ENCODE measurements at places on chromosomes 2 and 18.

DNA sequence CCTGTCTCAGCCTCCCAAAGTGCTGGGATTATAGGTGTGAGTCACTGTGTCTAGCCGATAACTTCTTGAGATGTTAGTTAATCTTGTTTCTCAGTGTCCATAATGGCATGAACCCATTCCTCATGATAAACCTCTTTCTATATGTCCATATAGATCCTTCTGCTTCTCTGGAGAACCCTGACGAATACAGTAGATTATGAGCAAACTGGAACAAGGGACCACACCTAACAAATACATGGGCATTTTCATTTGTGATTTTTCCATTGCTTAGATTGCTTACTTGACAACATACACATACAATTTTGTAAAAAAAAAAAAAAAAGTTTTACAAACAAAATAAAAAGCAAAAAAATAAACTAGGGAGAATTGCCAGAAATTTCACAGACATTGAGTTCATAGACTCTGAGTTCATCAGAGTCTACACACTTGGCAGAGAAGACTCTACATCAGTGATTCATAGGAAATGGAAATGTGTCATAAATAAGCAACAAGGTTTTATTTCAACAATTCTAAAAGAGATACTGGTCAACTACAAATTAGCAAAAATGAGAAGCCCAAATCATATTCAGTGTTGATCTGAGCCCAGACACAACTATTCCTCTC is 96.7 kb downstream of the GALR1 start:
- DNase-seq: no peak

GRCh38 chr18:1357724-1358123 is 453.1 kb downstream of the ADCYAP1 start:
- DNase-seq: no peak

- DNase-seq: no peak
Observed at GRCh38 chr2:144431392-144431783, 88.5 kb downstream of the ZEB2 start.

DNA sequence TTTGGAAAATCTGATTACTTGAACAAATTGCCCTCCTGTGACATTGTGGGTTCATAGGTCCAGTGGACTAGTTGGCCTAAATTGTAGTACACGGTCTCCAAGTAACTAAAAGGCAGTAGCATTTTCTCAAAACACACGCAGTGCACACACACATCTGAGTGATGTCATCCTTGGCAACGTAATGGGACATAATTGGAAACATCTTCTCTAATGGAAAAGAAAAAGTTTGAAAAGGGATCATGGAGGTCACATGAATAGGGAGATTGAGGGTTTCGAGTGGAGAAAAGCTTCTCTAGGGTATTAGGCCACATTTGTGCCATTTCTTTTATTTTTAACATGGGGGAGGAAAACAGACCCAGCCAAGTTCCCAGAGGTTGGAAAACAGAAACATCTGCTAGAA is 93.3 kb downstream of the MAP4K4 start:
- DNase-seq: no peak

DNA sequence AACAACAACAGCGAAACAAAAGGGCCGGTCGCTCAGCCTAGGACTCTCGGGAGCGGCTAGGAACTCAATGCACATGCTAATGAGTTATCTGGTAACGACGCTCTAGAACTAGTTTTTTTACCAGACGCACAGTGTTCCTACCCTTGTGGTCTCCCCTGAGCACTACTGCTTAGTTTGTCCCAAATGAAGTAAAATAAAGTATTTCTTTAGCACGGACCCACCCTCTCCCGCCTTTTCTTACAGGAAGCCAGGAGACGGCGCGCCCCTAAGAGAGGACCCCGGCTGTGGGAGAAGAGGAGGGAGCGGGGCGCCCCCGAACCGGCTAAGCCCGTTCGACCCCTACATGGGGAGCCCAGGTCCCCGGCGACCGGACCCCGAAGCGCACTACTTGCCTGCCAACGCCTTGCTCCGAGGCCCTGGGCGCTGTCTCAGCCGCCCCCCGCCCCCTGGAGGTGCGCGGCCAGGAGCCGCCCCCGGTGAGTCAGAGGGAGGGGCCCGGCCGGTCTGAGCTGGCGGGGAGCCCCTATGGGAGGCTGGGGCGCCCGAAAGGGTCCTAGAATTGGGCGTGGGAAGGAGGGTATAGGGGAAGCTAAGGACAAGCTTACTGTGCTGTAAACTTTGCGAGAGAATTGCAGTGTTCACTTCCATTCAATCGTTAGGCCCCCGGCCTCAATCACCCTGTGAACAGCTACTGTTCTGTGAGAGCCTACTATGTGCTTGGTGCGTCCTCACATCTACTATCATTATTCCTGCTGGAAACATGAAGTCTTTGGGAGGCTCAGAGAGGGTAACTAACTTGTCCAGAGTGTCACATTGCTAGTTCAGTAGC is 3.6 kb upstream of the CAPG start:
- DNase-seq: peak; percentile 69

- DNase-seq: no peak
Observed at GRCh38 chr2:101277111-101277510, 24.4 kb downstream of the CNOT11 start.

- DNase-seq: no peak
Observed at GRCh38 chr2:207328944-207329386, 163.2 kb upstream of the KLF7 start.

GRCh38 chr18:79510046-79510685 is 114.4 kb downstream of the NFATC1 start:
- no peak for DNase-seq

DNA sequence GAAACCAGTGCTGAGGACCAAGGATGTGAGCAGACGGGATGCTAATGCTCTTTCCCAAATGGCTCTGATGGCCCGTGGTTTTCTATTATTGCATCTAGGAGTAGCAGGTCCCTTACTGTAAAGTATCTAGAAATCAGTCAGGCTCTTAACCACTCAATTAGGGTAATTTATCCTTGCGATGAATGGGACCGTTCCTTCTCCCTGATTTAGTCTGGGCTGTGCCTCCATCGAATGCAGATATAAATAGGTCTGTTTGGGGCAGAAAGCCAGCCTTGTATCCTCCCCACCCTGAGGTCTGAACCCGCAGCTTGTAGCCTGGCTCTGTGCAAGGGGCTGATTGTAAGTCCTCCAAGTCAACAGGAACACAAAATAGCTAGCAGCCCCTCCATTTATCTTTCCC is 9.5 kb upstream of the SMARCAL1 start:
- no peak for DNase-seq

DNA sequence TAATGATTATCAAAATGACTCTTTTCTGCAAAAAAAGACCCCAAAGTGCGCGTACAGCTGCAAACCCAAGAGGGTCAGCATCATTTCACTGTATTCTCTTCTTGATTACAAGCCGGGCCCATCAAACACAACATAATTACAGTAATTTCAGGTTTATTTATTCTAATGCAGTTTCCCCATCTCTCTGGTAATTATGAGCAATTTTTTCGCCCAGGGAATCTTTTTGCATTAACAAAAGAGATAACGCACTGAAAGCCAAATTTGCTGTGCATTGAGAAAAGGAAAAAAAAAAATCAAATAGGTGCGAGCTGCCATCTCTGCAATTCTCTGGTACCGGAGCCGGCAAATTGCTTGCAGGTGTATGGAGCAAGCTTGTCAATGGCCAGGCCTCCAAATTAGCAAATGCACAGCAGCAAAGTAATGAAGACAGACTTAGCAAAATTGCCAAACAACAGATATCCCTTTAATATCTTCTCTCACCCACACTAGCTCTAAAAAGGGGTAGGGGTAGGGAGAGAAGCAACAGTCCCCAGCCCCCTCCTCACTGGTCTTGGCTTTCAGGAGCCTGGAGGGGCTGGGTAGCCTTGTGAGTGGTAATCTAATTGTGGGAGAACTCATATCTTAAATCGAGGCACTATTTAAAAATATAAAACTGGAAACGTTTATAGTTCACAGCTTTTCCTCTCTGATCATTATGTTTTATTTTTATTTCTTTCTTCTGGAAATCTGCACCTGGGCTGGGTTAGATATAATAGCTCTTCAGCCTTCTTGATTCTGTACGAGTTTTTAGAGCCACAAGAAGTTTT is 6.7 kb downstream of the DLX1 start:
- DNase-seq: no peak

GRCh38 chr18:4511166-4511565 is 56.1 kb upstream of the DLGAP1 start:
- DNase-seq: no peak

DNA sequence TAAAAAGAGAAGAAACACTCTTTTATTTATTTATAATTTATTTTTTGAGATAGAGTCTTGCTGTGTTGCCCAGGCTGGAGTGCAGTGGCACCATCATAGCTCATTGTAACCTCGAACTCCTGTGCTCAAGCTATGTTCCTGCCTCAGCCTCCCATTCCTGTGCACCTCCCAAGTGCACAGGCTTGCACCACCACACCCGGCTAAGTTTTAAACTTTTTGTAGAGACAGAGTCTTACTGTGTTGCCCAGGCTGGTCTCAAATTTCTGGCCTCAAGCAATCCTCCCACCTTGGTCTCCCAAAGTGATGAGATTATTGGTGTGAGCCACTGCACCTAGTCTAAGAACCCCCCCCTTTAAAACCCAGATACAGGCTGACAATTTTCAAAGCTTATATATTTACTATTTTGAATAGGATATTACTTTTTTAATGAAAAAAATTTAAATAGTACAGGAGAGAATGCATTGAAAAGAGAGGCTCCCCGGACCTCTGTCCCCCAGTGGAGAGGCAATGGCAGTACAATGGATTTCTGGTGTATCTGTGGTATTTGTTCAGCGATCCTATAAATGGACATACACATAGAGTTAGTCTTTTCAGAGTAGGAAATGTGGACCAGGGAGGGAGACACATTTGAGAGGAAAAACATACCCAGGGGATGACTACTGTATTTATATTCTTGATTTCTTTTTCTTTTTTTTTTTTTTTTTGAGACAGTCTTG is 48.1 kb upstream of the CNOT11 start:
- DNase-seq: no peak

- no peak for DNase-seq
Observed at GRCh38 chr18:11899063-11899462, 9.1 kb downstream of the MPPE1 start.

DNA sequence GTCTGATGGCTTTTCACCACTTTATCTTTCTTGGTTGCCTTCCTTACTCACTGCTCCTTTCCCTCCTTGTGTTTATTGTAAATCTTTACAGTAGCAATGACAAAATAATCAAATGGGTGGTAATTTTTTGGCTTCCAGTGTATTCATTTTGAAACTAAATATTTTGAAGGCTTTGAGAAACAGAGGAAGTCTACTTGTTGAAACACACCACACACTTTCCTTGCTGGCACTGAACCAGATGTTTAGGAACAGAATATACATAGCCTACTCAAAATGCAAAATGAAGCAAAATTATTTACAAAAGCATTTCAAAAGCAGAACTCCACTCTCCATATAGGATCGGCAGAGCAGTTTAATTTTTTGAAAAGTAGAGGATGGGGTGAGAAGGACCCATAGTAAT is 189.8 kb downstream of the LTBP1 start:
- DNase-seq: no peak

GRCh38 chr2:241432824-241433448 is 75.4 kb downstream of the STK25 start:
- no peak for DNase-seq

- DNase-seq: peak; percentile 73
Observed at GRCh38 chr18:46167971-46168370, 63.8 kb downstream of the HAUS1 start.

DNA sequence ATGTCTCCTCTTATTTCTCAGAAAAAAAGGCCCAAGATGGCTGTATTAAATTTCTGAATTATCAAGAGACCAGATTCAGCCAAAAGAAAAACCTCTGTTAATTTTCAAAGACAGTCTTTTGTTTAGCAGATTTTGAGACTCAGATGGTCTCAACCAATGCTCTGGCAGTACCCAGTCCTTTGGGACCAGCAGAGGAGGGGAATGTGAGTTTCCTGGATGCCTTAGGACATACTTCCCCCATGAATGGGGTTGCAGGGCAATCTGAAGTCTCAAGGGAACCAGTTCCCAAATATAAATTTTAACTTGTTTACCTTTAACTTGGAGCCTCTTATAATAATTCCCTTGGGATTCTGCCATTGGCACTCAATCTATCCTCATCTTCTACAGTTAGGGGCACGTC is 107.8 kb upstream of the ZNF521 start:
- DNase-seq: no peak

- no peak for DNase-seq
Observed at GRCh38 chr2:28654663-28655320, 96.8 kb upstream of the PPP1CB start.

DNA sequence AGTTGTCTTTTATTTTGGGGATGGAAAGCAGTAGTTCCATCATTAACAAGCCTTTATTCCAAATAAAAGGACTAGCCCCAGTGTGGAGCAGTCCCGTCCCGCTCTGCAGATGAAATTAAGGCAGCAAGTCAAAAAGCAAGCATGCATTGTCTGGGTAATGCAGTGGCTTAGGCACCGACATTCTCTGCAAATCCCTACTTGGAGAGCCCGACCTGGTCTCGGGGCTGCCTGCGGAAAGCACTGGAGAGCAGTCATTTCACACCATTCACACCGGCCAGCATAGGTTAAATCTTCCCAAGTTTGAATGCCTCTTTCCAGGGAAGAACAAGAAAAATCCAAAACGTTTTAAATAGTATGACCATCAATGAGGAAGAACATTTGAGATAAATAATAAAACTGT is 24.4 kb upstream of the RAB12 start:
- no peak for DNase-seq

- DNase-seq: peak; percentile 28
Observed at GRCh38 chr2:415986-416610, 128.2 kb upstream of the ALKAL2 start.

GRCh38 chr2:71564790-71565189 is 111.4 kb downstream of the DYSF start:
- no peak for DNase-seq

GRCh38 chr18:25729072-25729471 is 361.3 kb downstream of the SS18 start:
- DNase-seq: no peak

DNA sequence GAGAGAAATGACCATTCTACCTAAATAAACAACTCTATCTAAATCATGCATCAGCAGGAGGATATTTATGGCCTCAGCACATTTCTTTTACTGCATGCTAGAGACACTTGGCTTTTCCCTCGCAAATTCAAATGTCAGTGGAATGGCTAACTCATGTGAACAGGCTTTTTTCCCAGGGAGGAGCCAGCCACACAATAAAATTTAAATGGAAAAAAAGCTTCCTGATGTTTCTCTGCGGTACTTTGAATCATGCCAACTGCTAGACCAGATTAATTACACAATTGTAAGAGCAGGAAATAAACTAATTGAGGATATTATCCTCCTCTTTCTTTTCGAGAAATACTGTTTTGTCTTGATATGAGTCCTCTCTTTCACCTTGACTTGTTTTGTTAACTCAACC is 676.3 kb downstream of the IRS1 start:
- DNase-seq: no peak

DNA sequence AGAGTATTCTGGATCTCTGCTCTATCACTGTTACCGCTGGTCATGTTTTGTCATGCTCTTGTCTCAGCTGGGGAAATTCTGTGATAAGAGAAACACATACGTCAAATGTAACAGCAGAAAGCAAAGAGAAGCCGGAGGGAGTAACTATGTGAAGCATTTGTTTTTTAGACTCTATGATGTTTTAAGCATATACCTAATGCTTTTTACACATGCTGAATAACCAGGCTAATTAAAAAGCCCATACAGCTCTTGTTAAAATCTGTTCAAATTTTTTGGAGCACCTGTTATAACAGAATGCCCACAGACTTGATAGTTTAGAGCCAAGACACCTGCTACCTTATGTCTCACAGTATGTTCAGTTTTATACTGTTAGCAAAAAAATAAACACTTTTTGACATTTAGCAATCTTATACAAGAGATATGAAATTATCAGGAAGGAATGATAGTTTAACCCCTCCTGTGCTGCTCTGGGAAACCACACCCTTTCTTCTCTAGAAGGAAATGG is 92.3 kb upstream of the TANK start:
- DNase-seq: no peak

Measured in activated CD8-positive, alpha-beta T cell treated with anti-CD3 and anti-CD28 coated beads for 36 hours (primary cell).